SHP77 (cell line): ENCODE measurements at places on chromosomes 1 and 21.

DNA sequence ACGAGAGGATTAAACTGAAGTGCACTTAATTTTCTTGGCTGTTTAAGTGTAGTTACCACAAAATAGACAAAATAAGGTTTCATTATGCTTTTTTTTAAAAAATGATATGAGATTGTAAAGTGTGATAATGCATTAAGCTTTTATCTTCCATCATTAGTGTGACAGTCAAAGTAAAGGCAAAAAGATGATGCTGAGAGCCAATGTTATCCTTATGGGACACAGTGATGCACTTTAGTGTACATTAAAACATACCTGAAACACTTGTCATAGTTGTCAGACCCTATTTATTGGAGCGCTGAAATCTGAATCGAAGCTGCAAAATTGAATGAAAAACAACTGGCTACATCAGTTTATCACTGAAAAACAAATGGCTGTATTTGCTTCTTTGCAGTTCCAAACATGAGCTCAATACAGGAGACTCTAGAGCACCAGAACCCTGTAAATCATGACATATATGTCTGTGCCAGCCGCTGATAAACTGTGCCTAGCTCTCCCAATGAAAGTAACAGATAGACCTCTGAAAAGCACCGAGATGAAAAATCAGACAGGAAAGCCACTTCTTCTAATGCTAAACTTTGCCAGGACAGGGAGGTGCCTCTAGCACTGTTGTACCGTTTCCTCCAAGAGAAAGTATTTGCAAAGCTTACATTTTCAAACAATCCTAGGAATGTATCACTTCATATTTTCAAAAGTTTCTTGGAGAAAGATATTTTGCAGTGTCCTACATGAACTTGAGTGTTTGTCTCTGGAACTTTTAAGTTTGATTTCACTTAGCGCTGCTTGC, 120.7 kb upstream of the TMPRSS15 start:
- no peak for DNase-seq

DNA sequence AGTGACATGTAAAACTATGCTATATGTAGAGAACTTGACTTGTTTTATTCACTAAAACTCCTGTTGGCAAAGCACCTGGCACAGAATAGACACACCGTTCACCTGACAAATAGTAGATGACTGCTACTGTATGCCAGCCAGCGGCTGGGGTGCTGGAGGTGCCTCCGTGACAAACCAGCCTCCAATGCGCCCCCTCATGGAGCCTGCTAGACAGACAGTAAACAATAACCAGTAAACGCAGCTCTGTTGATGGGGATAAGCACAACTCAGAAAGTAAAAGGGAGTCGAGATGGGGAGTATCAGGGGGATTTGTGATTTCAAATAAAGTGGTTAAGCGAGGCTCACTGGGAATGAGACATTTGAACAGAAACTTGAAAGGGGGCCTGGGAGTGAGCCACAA, 107.2 kb downstream of the PRDM2 start:
- no peak for DNase-seq

DNA sequence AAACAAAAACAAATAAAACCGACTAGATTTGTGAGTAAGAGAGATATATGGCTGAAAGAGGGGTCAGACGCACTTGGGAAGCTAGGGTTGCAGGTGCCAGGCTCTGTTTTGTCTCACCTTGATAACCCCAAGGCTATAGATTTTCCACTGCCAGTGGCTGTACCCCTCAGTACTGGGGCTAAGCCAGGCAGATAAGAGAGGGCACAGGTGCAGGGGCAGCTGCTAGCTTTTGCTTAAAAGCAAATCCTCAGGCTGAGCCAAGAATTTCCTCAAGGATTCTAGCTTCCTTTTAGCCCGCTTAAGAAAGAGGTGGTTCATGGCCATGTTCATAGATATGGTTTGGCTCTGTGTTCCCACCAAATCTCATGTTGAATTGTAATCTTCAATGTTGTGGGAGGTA, 57.9 kb downstream of the OVGP1 start:
- DNase-seq, result no peak

DNA sequence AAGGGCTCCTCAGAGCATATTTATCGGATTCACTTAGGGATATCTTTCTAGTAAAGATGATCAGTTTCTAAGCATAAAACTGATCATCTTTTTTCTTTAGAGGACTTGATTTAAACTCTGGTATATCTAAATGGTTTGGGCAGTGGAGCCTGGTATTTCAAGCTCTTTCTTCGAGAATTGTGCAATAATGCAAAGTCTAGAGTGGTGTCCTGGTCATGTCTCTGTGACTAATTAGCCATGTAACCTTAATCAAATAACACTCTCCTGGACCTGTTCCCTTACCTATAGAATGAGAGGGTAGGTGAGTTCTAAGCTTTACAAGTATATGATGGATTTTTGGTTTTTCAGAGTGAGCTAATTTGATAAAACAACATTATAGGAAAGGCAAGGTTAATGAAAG, 225.2 kb downstream of the RPS6KC1 start:
- no peak for DNase-seq

DNA sequence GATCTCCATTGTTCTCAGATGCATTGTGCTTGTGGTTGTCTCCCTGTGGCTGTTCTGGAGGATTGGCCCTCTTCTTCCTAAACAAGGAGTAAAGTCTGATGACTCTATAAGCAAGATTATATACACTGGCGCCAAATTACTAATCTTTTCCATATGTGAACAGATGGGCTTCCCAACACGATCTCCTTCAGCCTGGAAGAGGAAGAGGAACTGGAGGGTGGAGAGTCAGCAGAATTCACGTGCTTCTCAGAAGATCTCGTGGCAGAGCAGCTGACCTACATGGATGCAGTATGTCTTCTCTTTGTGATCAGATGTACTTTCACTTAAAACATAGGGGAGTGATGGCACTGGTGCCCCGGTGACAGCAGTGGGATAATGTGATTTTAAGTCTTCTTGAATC, 78.7 kb downstream of the RGL1 start:
- DNase-seq, result no peak

GRCh38 chr1:208593306-208594006, 349.3 kb upstream of the PLXNA2 start:
- no peak for DNase-seq

DNA sequence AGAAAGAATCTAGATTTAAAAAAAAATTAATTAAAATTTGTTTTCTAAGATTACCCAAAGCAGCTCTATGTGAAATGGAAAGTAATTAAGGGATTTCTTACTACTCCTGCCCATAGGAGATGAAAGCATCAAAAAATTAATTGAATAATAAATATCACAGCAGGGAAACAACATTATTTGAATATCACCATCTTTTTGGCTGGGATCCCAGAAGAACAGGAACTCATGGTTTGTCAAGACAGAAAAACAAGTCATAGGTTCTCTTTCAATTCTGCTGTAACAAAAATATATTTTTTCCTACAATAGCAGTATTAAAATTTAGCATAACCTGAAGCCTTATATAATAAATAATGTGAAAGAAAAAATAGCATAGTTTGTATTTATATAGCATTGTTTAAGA, 1713.4 kb downstream of the NCAM2 start:
- no peak for DNase-seq

- DNase-seq, result no peak
Measured at GRCh38 chr1:53341521-53341895, 13.6 kb upstream of the LRP8 start.

GRCh38 chr1:76103034-76103433, 28.5 kb downstream of the ST6GALNAC3 start:
- no peak for DNase-seq

GRCh38 chr1:208332036-208332773, 88.0 kb upstream of the PLXNA2 start:
- DNase-seq, result no peak

DNA sequence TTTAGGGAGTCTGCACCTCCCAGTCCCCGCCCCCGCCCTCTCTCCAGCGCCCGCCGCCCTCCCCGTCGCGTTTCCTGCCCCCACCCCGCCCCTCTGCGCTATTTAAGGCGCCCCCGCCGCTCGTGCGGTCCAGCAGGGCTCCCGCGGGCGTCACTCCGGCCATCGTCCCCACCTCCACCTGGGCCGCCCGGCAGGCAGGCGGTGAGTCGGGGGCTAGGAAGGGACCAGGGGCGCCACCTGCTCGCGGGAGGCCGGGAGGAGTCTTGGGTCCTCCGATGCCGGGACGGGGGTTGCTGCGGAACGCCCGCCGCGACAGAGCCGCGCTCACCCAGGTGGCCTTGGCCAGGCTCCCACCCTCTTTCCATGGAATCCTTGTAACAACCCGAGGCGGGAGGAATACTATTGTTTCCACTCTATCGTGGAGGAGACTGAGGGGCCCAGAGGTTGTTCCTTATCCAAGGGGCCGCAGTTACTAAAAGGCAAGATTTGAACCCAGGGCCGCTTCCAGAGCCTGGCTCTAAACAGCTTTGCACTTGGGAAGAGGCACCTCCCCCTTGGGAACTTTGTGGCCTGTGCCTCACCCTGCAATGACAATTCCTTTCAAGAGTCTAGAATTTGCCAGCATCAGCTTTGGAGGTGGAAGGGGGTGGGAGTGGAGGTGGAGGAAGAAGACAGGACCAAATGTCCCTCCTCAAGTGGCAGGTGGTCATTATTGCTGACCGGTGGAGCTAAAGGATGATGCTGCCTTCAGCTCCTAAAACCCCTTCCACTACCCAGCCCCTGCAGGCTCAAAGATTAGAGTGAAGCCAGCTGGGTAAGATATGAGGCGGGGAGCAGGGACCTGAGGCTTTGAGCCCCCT, at the start of gene GJA4:
Gene GJA4, plus strand, starts transcription at position 132 of the 860 bp plus-strand sequence. CDS start 1,215 bp downstream, outside the sequence.
- DNase-seq, result no peak

GRCh38 chr1:230919207-230919606, 50.9 kb upstream of the C1orf198 start:
- no peak for DNase-seq

DNA sequence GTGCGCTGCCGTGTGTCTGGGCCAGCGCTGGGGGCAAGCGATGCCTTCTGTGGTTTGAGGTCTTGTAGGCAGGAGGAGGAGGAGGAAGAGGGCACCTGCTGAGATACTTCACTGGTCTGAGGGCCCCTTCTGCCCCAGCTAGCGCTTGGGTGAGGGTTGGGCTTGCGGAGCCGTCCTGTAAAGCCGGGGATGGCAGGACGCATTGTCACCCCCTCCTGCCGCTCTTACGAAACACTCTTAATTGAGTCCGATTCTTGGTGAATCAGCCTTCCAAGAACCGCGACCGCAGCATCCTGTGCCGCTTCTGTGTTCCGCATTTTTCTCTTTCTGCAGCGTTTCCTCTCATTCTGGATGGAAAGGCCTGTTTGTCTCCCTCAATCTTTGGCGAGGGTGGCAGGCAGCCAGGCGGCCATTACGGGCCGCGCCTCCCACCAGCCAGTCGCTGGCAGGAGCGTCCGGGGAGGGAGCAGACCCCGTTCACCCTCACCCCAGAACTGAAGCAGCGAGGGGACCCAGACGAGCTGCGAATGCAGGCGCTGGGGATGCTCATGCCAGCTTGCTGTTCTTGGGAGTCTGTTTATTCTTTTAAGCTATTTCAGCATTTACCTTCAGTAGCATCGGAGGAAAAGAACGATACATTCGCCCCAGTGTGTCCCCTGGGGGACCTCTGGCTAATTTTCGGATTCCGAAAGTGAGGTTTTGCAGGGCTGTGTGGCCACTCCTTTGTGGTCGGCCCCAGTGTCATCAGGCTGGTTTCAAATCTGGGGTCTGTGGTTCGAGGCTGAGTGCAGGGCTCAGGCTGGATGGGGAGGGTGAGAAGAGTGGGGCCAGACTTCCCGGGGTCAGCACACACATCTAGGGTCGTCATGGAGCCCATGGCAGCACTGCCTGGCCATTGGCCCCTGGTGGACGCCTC, 62.7 kb downstream of the SKI start:
- DNase-seq, result no peak

DNA sequence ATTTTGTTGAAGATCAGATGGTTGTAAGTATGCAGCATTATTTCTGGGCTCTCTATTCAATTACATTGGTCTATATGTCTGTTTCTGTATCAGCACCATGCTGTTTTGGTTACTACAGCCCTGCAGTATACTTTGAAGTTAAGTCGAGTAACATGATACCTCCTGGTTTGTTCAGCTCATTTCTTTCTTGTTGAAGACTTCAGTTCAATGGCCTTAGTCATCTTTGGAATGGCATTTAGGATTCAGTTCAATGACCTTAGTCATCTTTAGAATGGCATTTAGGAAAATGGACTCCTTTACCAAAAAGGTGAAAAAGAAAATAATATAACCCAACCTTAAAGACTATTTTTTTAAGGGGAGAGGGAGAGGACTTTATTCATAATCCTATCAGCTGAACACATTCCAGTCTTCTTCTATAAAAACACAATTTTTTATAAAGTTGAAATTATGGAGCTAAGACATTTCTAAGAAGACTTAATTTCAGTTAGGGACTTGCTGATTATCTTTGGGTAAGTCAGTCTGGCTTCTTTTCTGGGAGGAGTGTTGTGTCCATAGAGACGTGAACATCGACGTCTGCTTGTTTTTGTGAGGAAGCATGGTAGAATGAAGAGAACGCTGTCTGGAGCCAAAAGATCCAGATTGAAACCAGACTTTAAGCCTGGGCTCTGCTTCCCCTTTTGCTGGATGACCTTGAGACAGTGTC, 48.3 kb downstream of the DDR2 start:
- no peak for DNase-seq

DNA sequence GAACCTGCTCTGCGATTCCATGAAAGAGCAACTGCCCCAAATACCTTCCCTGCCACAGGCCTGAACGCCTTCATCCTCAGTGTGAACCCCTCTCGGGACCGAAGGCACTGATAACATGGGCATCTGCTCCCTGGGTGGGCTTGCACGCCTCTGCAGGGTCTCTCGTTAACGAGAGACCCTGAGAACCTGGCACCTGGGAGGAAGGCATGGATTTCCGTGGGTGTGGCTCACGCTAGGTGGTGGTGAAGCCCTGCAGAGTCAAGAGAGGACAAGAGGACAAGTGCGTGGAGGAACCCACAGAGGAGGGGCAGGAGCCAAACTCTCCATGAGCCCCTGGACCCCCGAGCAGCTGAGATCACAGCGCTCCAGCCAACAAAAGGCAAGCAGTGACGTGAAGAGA, 26.8 kb upstream of the COL6A2 start:
- no peak for DNase-seq

GRCh38 chr1:160781914-160782689, 13.9 kb upstream of the LY9 start:
- no peak for DNase-seq

DNA sequence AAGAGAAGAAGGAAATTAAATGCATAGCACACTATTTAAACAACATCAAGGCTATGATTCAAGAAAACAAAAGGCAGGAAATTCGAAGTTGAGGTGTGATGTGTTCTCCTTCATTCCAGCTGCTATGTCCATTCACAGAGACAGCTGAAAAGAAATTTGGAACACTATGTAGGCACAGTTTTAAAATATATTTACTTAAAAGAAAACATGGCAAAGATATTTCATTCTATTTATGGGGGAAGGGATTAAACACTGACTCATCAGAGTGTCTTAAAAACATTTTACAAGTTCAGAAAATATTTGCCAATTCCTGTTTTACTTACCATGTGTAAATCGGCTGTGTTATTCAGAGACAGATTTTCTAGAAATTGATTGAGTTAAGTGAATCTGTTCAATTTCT, 39.4 kb upstream of the NGF start:
- DNase-seq, result no peak

- no peak for DNase-seq
Measured at GRCh38 chr1:215556996-215557395, 10.1 kb upstream of the KCTD3 start.

DNA sequence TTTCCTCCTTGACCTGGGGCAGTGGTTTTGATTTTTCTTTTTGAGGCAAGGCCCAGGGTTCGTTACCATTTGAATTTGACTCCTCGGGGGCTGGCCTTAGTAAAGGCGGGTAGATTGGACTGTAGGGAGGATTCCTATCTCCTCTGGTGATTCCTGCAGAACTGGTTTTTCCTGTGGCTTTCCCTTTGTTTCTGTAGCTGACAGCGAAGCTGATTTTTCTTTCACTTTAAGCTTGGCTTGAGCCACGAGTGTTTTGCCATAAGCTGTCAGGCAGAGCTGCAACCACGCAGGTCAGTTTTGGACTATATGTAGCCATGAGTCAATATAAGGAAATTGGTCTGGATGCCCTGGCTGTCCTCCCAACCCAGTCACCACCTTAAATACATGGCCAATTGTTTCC, 28.7 kb upstream of the KCNJ15 start:
- DNase-seq, result no peak
